ENCODE measurements at places on chromosomes 7 and 10.

GRCh38 chr10:14102056-14102455 lies 228.7 kb downstream of the FRMD4A start:
- DNase-seq = no peak

- DNase-seq = no peak
Measured at GRCh38 chr10:71217266-71218045, 5.1 kb downstream of the UNC5B start.

- no peak for DNase-seq
Measured at GRCh38 chr7:4655311-4655710, 26.8 kb upstream of the FOXK1 start.

GRCh38 chr7:54778696-54779540 lies 19.9 kb upstream of the SEC61G start:
- no peak for DNase-seq

GRCh38 chr7:66301737-66302136 lies 96.6 kb downstream of the TPST1 start:
- no peak for DNase-seq

DNA sequence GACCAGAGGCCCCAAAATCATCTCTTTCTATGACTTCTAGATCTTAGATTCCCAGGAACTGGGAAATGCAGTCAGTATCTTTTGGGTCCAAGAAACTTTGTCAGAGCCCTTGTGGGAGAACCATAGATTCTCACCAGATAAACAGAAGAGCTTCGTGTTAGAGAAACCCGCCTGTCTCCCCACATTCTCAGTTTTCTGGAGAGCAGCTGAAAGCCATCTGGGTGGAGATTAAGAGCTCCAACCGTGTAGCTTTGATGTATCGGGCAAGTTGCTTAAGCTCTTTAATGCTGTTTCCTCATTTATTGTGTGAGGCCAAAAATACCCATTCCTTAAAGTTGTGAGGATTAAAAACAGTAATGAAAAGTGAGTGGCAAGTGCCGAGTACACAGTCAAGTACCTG lies 107.6 kb downstream of the WDR37 start:
- DNase-seq = no peak

DNA sequence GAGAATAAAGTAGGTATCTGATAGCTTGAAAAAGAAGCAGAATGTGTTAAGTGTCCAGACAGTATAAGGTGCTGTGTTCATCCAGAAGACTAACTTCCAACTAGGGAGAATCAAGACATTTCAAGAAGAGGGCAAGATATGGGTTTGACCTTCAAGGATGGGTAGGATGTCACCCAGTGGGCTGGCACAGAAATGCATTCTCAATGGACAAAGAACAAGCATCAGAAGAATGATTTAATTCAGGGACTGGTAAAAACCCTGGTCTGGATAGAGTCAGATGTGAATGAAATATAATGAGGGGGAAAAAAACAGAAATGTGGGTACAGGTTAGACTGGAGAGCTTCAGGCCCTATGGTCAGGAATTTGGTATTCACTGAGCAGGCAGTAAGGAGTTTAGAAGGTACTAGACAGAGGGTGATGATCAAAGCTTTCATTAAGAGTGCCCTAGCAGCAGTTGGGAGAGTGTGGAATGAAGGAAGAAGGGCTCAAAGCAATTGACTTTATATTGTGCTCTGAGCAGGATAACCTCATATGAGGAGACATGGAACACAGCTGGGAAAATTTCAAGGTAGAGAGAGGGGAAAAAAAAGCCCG lies 180.7 kb upstream of the ANK3 start:
- DNase-seq = no peak

GRCh38 chr7:22801912-22802311 lies 20.7 kb downstream of the TOMM7 start:
- no peak for DNase-seq

DNA sequence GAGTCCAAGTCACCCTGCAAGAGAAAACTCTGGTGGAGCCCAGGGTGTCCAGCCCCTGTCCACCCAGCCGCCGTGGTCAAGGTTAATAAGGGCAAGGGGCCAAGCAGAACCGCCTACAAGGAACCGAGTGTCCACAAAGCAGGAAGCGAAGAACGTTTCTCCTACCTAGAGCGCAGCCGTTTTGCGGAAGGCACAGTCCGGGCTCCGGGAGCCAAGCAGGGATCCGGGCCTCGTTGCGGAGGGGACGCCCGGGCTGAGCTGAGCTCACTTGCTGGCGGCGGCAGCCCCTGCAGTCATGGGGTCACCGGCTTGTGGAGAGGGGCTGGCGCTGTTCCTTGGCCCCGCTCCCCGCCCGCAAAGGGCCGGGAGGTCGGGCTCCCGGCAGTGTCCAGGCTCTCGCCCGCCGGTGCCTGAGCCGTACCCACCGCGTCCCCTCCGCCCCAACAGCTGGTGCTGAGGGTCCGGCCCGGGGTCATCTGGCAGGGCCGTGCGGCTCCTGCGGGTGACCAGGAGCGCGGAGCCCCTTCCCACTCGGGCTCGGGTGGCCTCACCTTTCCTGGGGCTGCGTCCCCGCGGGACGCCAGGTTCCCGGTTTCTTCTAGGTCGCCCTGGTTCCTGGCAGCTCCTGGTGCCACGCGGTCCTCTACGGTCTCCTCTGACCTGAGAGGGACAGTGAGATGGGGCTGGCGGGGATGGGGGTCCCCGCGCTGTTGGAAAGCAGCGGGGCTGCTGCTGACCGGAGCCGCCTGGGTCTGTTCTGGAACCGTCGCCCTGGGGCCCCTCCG lies 14.0 kb upstream of the ZNF273 start:
- DNase-seq = no peak

- no peak for DNase-seq
Measured at GRCh38 chr10:5987747-5988146, 10.4 kb upstream of the IL15RA start.

- no peak for DNase-seq
Measured at GRCh38 chr10:14859043-14859442, 19.6 kb upstream of the SUV39H2 start.

DNA sequence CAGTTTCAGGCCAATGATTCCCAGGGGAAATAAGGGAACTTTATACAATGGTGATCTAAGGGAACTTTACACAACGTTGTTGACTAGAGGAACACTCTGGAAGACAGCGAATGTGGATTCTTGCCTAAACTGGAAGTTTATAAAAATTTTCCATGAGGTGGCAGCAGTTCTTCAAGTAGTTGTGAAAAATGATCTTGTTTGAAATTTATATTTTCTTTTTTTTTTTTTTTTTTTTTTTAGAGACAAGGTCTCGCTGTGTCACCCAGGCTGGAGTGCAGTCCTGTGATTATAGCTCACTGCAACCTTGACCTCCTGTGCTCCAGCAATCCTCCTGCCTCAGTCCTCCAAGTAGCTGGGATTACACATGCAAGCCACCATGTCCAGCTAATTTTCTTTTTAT lies 32.1 kb upstream of the GTF2I start:
- DNase-seq = no peak

- DNase-seq = no peak
Measured at GRCh38 chr7:110084181-110084807, 1006.6 kb upstream of the LRRN3 start.

GRCh38 chr7:65979583-65980477 lies 2.2 kb downstream of the GUSB start:
- no peak for DNase-seq

- no peak for DNase-seq
Measured at GRCh38 chr10:88991899-88992320, 1.3 kb downstream of the FAS start.

GRCh38 chr10:61047081-61047480 lies 103.1 kb upstream of the RHOBTB1 start:
- DNase-seq = no peak

DNA sequence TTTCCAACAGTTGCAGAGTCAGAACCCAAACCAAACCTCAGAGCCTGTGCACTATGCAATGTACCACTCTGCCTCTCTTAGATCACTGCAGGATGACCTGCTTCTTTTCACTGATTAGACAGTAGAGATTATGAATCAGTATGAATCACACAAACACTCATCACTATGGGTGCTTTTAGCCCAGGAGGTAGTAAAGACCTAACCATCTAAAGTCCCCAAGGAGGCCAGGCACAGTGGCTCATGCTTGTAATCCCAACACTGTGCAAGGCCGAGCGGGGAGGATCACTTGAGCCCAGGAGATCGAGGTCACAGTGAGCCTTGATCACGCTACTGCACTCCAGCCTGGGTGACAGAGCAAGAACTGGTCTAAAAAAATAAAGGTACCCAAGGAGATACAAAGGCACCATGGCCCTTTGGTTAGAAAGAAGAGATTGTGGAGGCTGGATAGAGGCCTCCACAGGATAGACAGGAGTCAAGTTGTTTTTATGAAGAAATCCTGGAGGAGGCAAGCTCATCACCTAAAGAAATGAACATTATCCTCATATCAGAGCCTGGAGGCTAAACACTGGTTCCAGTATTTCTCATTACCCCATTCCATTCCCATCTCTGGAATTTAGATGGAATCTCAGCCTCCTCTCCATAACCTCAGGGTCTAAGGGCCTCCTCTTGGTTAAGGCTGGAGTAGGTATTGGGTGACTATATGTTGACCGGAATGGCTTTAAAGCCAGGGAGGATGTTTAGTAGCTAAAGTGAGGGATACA lies 12.9 kb downstream of the SEC31B start:
- DNase-seq = no peak

GRCh38 chr10:29685506-29685905 lies 50.7 kb upstream of the SVIL start:
- no peak for DNase-seq

- no peak for DNase-seq
Measured at GRCh38 chr7:155356323-155357105, 58.8 kb downstream of the INSIG1 start.

DNA sequence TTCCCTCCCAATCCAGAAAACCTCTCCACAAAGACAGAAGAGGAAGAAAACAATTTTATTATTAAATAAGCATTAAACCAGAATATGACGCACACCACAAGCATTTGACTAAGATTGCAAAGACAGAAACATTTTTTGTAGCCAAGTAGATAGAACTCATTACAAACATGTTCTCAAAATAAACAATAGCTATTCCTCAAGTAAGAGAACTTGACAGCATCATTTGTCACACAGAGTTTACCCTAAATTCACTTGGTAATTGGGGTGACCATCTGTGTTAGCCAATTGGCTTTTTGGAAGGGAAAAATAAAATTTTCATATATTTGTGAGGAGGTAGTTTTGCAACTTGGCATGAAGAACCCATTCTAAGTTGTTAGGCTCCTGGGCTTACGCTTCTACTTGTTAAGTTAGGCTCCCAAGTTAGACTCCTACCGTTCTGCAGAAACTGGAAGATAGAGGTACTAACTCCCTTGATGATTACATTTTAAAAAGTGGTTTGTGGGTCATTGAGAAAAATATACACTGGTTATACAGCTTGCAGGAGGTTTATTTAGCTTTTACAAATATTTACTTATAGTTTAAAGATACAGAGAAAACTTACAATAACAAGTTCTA lies 618.6 kb upstream of the CNTNAP2 start:
- DNase-seq = no peak

GRCh38 chr7:36245684-36246299 lies 92.7 kb downstream of the EEPD1 start:
- DNase-seq = no peak

GRCh38 chr7:34848670-34849069 lies 188.6 kb downstream of the DPY19L1 start:
- DNase-seq = no peak

GRCh38 chr10:128287921-128288320 lies 161.7 kb upstream of the MKI67 start:
- DNase-seq = no peak

DNA sequence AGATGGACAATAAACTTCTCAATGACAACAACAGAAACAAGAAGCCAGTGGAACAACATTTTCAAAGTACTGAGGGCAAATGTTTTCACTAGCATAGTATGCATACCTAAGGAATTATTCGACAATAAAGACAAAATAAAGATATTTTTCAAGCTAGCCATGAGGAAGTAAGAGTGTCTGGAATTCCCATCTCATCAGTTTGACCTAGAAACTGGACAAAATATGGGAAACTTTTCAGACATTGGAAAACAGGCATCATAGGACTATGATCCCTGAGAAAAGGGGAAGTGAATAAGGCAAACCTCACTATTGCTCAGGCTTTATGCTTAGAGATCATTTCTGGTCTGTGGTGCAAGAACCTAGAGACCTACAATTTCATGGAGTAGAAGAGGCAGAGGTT lies 86.3 kb downstream of the OAT start:
- no peak for DNase-seq

DNA sequence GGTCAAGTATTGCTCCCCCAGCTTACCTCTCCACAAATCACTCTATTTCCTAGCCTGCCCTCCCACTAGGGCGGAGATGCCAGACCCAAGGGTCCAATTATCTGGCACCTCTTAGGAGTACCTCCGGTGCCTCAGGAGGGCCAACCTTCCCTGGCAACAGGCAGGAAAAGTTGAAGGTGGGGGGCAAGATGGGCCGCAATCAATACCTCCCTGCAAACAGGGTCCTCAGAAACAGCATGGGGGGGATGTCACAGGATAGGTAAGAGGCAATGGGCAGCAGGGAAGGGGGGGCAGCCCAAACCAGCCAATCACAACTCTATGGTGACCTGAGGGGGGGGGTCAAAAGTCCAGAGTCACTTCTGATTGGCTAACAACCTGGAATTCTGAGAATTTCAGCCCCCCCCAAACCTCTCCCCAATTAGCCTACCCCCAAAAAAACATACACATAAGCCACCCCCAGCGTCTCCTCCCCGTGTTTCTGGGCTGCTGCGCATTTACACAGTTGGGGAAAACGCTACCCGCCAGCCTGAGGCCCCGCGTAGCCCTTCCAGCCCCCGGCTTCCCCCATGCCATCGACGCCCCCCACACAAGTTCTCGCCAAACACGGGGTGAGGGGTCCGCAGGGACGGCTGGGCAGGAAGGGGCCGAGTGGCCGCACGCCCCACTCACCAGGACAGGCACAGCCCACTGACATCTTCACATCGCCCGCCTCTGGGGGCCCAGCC lies 589 bp downstream of the LDB1 start:
- no peak for DNase-seq

- DNase-seq = no peak
Measured at GRCh38 chr7:69017208-69017607, 581.1 kb upstream of the AUTS2 start.

- DNase-seq = no peak
Measured at GRCh38 chr7:133489906-133490305, 237.0 kb downstream of the EXOC4 start.

GRCh38 chr7:131106681-131107336 lies 220.9 kb upstream of the MKLN1 start:
- DNase-seq = peak; percentile 30

GRCh38 chr10:111030042-111030750 lies 46.6 kb upstream of the ADRA2A start:
- DNase-seq = no peak

GRCh38 chr10:88826388-88826787 lies 23.9 kb downstream of the LIPM start:
- no peak for DNase-seq
